ENCODE measurements at places on chromosomes 2 and 18.

DNA sequence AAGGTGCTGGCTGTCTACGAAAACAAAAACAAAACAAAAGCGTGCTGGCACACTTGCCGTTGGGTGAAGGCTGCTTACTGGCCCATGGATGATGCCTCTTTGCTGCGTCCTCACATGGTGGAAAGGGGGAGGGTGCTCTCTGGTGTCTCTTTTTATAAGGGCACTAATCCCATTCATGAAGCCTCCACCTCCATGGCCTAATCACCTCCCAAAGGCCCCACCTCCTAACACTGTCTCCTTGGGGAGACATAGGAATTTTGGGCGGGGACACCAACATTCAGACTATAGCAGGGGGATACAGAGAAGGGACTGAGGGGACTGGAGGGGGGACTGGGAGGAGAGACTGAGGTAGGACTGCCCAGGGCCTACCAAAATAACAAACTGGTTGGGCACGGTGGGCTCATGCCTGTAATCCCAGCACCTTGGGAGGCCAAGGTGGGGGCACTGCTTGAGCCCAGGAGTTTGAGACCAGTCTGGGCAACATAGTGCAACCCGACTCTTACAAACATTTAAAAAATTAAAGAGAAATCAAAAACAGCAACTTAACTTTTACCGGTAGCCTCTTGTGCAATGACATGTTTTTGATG lies 14.5 kb downstream of the PTMA start:
- no peak for DNase-seq

DNA sequence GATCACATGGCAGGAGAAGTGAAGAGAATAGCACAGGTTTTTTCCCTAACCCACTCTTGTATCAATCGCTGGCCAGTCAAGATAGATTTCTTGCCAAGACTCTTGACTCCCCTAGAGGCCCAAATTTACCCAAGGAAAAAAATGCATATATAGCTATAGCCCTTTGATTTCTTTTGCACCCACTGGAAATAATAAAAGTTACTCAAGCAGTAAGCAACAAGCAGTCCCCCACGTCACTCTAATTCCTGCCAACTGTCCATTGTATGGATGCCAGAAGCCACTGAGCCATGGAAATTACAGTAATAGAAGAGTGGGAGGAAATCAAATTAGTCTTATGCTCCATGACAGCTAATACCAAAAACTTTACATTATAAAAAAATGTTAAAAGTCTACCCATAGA lies 125.3 kb upstream of the SLC39A10 start:
- no peak for DNase-seq

DNA sequence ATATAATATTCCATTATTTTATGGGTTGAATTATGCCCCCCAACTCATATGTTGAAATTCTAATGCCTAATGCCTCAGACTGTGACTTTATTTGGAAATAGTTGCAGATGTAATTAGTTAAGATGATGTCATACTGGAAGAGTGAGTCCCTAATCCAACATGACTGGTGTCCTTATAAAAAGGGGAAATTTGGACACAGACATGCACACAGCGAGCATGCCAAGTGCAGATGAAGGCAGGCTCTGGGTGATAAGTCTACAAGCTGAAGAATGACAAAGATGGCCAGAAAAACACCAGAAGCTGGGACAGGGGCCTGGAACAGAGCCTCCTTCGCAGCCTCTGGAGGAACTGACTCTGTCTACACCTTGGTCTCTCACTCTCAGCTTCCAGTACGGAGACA lies 10.0 kb upstream of the ASAP2 start:
- DNase-seq, result no peak

- DNase-seq, result no peak
Observed at GRCh38 chr2:217691516-217691915, 311.3 kb downstream of the TNS1 start.

DNA sequence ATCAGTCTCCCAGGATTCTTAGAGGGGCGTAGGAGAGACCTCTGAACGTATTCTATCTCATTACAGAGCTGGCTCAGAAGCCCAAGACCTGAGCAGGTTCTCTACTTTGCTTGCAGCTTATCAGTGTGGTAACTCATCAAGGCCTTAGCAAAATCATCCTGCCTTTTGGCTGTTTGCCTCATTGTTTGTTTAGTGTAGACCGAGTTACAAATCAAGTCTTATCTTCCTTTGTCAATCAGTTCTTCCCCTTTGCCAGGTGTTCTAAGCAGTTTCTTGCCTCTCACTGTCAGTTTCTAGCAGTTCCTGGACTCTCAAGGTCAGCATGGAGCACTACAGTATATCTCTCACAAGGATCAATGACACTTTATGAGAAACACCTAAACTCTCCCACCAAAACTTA lies 30.9 kb upstream of the NAB1 start:
- DNase-seq, result no peak

DNA sequence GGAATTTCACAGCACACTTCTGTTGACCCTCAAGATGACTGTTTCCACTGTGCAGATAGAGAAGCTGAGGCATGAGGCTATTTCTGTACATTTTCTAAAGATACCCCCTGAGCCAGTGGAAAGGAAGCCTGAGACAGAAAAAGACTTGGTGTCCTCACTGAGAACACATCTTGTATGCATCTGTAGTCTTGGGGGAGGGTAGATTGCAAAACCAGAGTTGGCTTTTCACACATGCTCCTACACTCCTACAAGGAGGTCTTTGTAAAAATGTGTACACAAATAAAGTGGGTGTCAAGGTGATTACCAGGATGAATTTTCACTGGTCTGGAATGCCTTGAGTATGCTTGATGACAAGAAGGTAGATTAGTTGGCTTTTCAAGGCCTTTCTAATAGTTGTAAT lies 98.0 kb downstream of the KCTD18 start:
- DNase-seq, result no peak

DNA sequence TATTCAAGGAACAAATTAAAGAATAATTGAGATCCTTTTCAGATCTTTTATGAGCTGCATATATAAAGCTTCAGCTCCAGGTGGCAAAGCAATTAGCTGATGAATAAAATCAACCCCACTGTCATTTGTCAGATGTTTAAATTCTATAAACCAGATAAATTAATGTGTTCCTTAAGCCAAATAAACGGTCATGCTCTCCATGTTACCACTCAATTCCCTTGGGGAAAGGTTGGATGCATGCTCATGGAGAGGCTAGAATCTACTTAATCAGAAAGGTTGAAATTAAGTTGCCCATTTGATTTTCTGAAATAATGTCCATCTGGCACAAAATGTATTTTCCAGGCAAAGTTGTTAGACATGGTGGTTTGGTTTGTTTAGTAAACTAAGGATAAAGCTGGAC lies 282.5 kb upstream of the SPRED2 start:
- DNase-seq, result no peak

DNA sequence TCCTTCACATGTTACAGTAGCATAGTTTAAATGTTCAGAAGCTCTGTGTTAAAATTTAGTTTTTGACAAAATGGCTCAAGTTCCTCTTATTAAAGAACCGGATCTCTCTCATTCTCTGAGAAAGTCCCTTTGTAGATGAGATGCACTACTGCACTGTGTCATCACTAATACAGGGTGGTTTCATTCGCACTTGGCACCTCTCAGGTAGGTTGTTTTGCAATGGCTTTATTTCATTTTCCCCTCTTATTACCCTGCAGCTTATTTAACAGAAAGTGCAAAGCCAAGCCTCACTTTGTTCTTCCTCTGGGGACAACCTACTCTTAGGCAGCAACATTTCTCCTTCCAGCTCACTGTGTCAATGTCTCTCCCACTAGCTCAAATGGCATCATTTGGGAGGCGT lies 185.1 kb downstream of the DLGAP1 start:
- no peak for DNase-seq

DNA sequence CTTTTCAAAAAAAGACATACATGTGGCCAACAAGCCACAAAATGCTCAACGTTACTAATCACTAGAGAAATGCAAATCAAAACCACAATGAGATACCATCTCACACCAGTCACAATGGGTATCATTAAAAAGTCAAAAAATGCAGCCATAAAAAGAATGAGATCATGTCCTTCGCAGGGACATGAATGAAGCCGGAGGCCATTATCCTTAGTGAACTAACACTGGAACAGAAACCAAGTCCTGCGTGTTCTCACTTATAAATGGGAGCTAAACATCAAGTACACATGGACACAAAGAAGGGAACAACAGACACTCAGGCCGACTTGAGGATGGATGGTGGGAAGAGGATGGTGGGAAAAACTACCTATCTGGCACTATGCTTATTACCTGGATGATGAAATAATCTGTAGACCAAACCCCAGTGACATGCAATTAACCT lies 17.8 kb upstream of the ATL2 start:
- no peak for DNase-seq

DNA sequence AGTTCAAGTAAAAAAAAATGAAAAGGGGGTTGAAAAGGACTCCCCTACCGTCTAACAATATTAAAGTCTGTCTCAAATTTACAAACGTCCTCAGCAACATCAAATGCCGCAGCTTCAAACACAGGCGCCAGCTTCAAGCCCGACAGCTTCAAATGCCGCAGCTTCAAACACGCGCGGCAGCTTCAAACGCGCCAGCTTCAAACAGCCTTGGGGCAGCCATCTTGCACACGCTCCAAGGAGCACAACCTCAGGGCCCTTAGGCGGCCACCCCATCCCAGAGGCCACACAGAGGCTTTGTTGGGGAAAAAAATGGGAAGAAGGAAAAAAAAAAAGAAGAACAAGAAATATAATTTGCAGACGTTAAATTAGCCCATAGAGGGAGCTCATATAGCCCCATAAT lies 244.4 kb upstream of the VRK2 start:
- no peak for DNase-seq

DNA sequence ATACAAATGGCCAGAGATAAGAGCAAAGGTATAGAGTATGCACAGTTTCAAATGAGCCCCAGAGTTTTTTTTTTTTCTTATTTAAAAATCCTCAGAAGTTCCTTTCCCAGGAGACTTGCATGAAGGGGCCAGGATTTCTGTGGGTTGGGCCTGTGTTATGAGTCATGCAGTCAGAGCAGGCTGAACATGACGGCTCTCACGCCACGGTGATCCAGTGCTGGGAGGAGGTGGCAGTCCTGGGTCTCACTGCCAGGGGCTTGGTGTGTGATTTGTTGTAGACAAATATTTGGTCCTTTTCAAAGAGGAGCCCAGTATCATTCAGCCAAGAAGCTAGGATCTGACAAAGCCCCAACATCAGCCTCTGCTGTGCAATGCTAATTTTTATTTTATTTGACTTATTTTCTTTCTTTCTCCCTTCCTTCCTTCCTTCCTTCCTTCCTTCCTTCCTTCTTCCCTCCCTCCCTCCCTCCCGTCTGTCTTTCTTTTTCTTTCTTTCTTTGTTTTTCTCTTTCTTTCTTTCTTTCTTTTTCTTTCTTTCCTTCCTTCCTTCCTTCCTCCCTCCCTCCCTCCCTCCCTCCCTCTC lies 10.4 kb upstream of the KCNE4 start:
- no peak for DNase-seq

GRCh38 chr18:29556070-29556469 lies 1379.1 kb upstream of the CDH2 start:
- no peak for DNase-seq

DNA sequence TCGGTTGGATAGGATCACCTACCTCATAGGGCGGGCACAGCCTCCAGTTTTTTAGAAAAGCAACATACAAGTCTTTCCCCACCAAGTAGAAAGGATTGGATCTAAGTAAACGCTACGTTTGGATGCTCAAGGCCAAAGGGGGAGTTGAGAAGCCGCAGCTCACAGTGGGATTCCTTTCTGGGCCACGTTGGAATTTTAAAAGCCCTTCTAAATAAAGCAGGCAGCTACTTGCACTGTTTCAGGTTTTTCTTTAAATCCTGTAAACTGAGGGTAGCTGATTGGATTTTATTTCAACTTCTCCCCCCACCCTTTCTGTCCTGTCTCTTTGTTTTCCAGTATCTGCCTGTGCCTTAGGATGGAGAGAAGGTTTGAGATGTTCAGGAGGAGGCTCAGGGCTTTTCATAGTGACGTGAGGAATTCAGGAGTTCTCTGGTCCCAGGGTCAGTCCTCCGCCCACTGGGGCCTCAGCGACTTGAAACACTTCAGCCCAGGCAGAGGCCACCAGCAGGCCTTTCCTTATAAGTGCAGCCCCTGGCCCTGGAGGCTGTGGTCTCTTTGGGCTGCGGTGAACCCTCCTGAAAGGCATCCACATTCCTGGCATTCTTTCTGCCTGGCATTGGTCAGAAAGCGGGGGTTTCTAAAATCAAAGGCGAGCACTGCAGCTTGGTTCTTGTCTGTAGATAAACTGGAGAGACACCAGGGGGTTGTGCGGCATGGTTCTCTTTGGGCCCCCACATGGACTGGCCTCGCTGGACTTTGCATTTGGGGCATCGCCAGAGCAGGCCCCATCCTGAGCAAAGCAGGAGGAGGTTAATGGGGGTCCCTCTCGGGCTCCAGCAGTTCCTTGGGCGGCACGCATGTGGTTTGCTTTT lies 44.5 kb downstream of the SH3BP4 start:
- DNase-seq, result no peak

- no peak for DNase-seq
Observed at GRCh38 chr18:26051843-26052242, 38.6 kb downstream of the SS18 start.

- DNase-seq, result no peak
Observed at GRCh38 chr18:11909591-11910026, 1.5 kb upstream of the MPPE1 start.

- no peak for DNase-seq
Observed at GRCh38 chr18:11258039-11258610, 108.8 kb upstream of the PIEZO2 start.

DNA sequence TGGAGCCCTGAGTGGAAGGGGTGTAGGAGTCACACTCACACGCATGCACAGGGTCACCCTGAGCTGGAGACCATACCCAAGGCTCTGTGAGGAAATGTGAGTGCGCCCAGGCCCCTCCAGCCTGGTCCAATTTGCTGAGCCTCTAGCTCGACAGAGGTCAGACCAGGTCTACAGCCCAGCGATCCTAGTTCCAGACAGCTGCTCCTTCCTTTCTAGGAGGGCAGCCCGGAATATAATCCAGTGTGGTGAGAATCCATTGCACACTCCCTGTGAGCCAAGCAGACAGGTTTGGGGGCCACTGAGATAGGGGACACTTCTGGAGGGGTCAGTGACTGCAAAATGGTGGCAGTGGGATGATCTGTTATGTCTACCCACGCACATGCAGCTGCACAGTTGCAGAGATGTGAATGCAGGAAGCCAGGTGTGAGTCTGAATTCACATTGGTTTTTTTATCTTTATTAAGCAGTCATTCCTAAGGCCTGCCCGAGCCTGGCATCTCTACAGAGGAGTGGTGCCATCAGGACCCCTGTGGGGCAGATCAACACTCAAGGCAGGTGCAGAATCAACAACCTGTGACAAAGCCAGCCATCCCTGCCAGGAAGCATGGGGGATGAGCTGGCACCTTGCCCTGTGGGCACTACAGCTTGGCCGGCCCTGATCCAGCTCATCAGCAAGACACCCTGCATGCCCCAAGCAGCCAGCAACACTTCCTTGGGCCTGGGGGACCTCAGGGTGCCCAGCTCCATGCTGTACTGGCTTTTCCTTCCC lies at the start of gene GPR148:
GPR148 (plus strand) TSS at position 522 of the 768 bp plus-strand sequence; CDS start at position 604, 82 bp downstream.
- no peak for DNase-seq

- no peak for DNase-seq
Observed at GRCh38 chr2:189504238-189504637, 63.0 kb downstream of the WDR75 start.
